Stimulated activated CD4-positive, alpha-beta T cell treated with anti-CD3 and anti-CD28 coated beads, TNF-alpha, amount 100 ng/mL, for 48 hours (primary cell): ENCODE measurements at places on chromosomes 13 and 19.
A peak's percentile ranks its signal among the peaks of the same experiment; 100 is the strongest.

DNA sequence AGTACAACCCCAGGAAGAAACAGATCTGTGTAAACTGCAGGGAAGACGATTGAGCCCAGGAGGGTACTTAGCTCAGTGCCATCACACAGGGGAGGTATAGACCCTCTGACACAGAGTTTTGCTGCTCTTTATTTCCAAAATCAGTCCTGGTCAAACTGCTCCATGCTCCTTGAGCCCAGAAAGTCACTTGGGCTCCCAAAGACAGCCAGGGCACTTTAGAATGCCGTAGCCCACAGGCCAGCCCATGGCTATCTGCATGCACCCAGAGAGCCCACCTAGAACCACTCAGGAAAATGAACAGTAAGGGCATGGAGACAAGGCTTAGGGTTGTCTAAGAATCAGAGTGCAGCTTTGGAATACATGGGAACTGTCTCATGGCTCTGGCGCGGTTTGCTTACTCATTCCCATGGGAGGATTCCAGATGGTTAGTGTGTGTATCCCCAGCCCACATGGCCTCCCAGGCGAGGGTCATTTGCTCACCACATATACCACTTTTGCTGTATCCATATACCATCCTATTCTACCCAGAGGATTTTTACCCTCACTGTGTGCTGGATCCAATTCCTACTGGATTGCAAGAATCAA is 14.7 kb upstream of the PDCD5 start:
- no peak for DNase-seq

DNA sequence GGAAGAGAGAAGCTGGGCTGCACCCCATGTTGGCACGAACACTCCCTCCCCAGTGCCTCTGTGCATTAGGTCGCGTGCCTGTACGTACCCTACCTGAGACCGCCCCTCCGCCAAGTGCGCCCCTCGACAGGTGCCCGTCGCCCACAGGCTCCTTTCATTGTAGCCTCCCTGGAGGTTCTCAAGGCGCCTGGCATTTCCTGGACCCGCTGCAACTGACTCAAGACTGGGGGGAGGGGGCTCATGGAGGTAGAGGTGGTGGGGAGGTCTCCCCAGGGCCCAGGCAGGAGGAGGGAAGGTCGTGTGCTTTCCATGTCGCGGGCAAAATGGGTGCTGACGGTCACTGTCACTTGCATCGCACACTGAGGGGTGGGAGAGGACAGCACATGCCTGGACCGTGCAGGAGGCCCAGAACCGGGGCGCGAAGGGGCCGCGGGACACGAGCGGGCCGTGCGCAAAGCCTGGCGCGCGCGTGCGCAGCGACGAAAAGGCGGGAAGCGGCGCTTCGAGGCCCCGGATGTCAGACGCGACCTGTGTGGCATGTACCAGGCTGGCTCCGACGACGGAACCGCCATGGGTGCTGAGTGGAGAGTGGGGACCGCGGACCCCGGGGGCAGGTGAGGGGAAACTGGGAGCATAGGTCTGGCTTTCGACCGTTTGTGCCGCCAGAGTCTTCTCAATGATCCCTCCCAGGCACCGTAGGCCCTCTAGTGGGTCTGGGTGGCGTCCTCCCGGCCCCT is 16.5 kb downstream of the NFIX start:
- DNase-seq: no peak

DNA sequence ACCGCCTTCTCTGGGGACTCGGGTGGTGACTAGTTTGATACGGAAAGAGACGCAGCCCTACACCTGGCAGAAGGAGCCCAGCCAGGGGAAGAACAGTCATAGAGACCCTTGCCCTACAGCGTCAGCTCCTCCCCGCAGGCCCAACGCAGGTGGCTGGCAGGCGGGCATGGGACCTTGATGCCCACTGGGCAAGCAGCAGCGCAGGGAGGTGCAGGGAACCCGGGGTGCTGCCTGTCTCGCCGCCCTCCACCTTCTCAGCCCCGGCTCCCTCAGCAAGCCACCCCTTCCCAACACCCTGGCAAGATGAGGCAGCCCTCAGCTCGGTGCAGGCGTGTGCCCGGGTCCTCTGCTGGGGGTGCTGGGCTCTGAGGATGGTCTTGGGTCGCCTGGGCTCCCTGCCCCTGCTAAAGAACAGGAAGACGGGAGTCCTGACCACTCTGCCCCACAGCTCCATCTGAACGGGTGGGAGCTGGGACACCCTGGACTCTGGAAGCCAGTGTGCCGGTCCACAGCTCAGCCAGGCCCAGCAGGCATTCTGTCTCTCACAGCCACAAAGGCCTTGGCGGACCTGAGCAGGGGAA is 9.0 kb downstream of the MIER2 start:
- no peak for DNase-seq

GRCh38 chr13:71758828-71759227 is 108.2 kb downstream of the DACH1 start:
- no peak for DNase-seq

- DNase-seq: no peak
These were observed 5.2 kb downstream of the MIDN start for GRCh38 chr19:1253514-1254080.

DNA sequence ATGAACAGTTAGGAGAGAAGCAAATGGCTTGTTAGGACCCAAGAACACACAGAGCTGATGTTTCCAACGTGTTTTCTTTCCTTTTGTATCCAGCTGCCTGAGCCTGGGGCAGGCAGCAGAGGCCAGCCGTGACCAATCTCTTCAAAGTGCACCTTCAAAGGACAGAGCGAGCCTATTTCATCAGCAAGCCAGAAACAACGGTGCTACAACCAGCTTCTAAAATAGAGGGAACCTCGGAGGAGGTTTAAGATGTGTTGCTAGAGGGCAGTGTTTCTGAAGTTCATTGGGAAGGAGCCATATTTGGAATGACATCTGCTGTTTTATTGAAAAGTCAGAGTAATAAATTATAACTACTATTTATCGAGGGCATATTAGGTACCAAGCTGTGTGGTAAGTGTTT is 56.2 kb upstream of the RFC3 start:
- no peak for DNase-seq

- no peak for DNase-seq
These were observed 50.8 kb upstream of the FLT1 start for GRCh38 chr13:28545583-28546333.

DNA sequence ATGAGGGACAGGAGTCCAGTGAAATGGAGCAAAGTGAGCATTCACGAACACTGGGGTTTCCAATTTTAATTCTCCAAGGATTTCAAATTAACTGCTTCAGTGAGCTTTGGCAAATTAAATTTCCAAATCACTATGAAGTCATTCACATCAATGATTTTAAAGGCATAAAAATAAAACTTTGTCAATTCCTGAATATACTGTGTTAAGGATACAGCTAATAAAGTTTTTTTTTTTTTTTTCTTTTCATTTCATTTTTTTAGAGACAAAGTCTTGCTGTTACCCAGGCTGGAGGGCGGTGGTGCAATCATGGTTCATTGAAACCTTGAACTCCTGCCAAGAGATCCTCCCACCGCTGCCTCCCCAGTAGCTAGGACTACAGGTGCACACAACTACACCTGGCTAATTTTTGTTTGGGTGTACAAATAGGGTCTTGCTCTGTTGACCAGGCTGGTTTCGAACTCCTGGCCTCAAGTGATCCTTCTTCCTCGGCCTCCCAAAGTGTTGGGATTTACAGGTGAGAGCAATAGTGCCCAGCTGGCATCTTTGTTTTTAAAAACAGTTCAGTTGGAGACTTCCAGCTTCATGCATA is 21.9 kb downstream of the RBM26 start:
- no peak for DNase-seq

GRCh38 chr13:23963947-23964346 is 66.6 kb upstream of the C1QTNF9B start:
- DNase-seq: no peak

DNA sequence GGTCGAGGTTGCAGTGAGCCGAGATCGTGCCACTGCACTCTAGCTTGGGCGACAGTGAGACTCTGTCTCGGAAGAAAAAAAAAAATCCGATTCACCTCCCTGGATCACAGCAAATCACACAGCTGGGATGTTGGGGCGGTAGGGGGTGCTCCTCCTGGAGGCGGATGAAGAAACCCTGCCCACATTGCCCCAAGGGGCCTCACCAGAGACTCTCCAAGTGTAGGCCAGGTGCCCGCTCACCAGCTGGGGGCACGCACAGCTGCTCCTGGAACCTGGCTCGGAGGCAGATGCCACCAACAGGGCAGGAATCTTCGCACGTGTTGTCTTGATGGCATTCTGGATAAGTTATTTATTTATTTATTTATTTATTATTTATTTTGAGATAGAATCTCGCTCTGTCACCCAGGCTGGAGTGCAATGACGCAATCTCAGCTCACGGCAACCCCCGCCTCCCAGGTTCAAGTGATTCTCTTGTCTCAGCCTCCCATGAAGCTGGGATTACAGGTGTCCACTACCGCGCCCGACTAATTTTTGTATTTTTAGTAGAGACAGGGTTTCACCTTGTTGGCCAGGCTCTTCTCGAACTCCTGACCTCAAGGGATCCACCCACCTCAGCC is 3.1 kb downstream of the UQCR11 start:
- no peak for DNase-seq

DNA sequence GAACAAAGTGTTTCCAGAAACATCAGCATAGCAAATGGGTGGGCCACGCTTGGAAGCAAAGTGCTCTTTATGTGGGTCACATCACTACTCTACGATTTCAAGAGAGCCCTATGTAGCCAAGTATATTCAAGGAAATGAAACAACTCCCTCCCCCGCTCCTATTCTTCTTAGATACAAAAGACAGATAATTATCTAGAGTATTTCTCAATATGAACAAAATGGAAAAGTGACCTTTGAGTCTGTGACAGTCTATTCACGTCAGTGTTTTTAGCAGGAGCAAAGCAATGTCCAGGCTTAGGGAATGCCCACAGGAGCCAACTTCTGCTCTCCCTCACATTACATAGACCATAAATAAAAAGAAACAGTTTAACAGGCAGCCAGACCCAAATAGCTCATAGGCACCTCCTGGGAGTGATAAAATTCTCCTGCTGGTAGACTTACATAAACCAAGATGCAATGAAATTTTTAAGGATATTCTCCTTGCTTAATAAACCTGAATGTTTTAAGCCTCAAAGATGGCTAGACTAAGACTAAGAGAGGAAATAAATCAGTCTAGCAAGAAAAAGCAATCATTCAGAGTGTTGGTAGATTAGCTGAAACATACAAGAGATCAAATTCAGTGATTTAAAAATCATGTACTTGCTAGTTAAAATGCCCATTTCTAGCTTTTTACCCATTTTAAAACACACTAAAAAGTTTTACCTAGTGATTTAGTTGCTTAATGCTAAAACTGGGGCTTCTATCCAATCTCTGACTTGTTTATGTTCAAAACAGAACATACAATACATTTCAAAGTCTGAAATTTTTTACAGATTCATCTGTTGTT is 182.8 kb downstream of the RGCC start:
- DNase-seq: no peak

GRCh38 chr19:46915386-46915785 is 54.6 kb downstream of the ARHGAP35 start:
- no peak for DNase-seq

- no peak for DNase-seq
These were observed 23.3 kb upstream of the GGACT start for GRCh38 chr13:100611678-100612492.

DNA sequence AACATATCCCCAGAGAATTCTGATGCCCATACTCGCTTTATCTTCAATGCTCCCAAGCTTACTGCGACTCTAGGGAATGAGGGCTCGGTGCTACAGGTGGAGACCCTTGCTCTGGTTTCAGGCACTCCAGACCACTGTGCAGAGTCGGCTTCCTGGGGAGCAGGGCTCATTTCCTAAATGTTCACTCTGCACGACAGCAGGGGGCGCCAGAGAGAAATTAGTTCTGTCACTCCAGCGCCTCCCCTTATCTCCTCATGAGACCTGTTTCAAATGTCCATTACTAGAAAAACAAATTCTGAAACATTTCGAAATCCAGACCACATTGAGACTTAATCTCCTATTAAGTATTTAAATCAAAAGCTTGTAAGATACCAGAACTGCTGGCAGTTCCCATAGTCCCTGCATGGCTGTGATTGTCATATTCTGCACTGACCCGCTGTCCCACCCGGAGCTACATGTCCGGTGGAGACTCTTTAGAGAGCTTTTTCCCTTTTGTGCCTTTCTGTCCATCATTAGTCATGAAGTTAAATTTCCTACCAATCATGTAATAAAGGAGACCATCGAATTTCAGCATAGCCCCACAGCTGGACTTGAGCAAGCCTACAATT is 22.4 kb downstream of the EPSTI1 start:
- DNase-seq: peak; percentile 57

DNA sequence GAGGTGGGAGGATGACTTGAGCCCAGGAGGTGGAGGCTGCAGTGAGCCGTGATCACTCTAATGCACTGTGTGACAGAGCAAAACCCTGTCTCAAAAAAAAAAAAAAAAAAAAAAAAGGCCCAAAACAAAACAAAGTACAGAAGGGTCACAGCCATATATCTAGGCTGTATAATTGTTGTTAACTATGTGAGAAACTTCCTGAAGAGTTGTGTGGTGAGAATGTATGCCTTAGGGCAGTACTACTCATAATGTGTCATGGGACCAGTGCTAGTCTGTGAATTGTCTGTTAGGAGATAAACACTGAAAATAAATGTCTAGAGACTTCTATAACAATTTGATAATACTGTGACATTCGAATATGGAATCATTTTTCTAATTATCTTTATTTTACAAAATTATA is 43.1 kb downstream of the PAN3 start:
- DNase-seq: no peak

DNA sequence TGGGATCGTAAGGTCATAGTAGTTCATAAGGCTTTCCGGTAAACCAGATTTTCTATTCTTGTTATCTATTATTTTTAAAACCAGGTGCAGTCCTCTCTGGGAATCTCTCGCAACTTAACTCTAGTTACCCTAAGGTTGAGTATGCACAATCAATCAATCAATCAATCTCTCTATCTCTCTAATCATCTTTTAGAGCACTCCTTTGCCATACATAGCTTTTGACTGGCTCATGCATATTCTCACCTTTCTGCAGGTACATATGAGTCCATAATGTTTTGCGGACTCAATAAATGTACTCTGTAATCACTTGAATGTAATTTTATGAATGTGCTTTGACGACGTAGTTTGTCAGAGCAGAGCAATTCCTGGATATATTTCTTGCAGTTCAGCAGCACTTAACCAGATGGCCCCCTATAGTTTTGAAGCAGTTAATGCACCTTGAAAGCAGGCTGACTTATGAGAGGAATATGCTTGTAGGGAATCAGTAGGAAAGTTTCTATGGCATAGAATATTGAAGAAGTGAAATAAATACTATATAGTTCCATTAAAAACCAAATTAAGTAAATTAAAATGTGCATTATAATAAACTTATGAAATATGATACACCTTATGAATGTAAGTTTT is 524.7 kb downstream of the GPC5 start:
- DNase-seq: no peak

- no peak for DNase-seq
These were observed 5.7 kb downstream of the FPR3 start for GRCh38 chr19:51800473-51801244.

DNA sequence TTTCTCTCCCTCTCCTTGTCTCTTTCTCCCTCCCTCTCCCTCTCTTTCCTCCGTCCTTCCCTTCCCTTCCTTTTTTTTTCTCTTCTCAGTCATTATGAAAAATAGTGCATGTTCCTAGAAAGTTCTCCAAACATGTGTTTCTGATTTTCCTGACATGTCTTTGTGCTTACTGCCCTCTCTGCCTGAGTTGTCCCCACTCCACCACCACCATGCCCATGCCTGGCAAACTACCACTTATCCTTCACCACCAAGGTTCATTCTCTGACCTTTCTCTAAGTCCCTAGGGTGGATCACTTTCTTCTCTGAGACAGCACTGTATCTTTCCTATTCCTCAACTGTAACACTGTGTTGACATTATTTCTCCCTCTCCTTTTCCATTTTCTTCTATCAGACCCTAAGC is 98.2 kb downstream of the LACC1 start:
- DNase-seq: no peak
